ENCODE measurements at places on chromosomes 6 and 20.

GRCh38 chr6:157539421-157539822 lies 158.4 kb downstream of the ZDHHC14 start:
- no peak for DNase-seq

- no peak for DNase-seq
Measured at GRCh38 chr6:10219510-10219909, 195.4 kb downstream of the TFAP2A start.

DNA sequence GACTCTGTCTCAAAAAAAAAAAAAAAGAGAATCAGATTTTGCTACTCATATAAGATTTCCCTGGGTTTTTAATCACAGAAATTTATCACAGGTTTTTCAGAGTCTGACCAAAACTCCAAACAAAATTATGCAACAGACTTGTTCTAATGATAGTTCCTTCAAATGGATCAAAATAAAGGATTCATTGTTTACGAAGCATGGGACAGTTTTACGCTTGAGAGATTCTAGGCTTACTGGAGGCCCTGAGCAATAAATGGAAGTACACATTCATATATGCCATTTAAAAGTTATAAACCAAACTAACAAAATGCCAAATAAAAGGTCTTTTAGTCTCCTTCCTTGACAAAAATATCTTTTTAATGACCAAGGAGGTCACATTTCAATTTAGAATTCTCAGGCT lies 245.1 kb upstream of the KCNQ5 start:
- DNase-seq: no peak

DNA sequence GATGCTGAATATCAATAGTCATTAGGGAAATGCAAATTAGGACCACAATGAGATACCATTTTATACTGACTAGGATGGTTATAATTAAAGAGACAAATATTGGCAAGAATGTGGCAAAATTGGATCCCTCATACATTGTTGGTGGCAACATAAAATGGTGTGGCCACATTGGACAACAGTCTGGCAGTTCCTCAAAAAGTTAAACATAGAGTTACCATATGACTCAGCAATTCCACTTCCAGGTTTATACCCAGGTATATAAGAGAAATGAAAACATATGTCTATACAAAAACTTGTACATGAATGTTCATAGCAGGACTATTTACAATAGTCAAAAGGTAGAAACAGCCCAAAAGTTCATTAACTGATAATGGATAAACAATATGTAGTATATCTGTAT lies 2.0 kb upstream of the CRIP3 start:
- no peak for DNase-seq

- no peak for DNase-seq
Measured at GRCh38 chr20:56487216-56487615, 18.8 kb downstream of the RTF2 start.

GRCh38 chr6:133947302-133947900 lies 5.6 kb upstream of the TBPL1 start:
- peak; percentile 28 for DNase-seq

DNA sequence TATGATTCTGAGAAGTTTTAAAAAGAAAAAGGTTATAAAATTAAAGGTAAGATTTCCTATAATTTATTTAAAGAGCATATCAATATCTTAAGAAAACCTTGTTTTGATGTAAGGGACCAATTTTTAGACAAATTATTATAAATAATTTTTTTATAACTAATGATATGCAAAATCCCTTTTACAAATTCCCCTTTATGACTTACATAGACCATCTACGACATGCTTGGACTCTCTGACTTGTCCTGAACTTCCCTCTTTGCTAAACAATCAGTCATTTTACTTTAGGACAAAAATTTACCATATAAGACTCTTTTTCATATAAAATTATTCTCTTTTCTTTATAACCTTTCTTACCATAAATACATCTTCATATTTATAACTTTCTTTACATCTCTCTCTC lies 15.3 kb upstream of the ANGPT4 start:
- peak; percentile 28 for DNase-seq

DNA sequence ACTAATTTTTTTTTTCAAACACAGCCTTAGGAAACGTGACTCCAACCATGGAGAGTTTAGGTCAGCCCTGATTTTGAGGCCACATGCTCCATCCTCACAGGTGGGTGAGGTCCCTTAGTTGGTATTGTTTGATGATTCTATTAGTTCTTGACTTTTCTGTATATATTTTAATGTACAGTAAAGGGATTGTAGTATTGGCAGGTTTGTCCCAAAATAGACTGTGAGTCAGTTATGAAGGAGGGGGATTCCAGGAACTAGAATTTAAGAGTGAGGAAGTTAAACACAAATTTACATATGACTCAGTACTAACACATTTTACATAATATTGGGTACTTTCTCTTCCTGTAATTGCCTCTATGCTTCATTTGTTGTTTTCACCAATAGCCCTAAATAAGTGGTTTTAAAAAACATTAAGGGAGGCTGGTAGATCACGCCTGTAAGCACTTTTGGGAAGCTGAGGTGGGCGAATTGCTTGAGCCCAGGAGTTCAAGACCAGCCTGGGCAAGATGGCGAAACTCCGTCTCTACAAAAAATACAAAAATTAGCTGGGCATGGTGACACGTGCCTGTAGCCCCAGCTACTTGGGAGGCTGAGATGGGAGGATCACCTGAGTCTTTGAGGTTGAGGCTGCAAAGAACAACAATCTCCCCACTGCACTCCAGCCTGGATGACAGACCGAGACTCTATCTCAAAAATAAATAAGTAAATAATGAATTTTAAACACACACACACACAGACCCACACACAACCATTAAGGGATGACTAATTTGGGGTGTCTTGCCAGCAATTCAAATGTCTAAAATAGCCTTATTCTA lies 81.8 kb downstream of the SGK1 start:
- no peak for DNase-seq

DNA sequence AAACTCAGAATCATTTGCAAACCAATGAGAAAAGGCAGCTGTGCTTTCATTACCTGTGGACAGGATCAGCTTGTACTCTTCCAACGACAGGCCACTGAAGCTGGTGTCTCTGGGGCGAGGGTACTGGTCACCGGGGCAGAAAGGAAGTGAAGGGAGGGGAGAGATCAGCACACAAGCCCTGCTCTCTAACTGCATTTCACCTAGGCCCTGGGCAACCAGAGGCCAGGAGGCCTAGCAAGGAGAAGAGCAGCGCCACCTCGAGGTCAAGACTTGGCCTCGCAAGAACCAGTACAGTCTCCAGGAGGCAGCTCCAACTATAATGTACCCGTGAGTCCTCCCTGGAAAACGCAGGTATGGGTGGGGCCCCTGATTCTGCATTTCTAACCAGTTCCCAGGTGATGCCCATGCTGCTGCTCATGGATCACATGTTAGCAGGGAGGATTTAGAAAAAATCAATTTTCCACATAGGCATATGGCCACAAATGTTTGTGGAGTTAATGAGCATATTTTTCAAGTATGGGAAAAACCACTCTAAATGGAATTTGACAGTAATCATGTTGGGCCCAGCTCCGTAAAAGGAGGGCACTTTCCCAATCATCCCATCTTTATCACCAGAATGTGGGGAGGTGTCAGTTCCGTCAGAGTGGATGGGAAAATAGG lies 11.0 kb downstream of the UQCC2 start:
- DNase-seq: peak; percentile 89

DNA sequence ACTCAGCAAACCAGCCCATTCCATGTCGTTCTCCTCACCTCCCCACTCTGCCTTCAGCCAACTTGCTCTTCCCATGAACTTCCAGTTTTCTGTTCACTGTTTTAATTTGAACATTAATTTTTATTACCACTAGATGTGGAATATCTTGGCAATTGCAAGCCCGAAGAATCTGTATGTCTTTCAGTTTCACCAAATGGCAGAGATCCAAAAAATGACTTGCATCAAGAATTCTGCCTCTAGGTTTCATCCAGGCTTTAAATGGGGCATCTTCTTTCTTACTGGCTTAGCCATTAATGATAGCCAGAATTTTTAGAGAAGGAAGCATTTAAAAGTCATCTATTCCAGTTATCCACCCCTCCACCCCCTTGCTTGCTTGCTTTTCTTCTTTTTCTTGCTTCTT lies 39.0 kb downstream of the CAP2 start:
- no peak for DNase-seq

DNA sequence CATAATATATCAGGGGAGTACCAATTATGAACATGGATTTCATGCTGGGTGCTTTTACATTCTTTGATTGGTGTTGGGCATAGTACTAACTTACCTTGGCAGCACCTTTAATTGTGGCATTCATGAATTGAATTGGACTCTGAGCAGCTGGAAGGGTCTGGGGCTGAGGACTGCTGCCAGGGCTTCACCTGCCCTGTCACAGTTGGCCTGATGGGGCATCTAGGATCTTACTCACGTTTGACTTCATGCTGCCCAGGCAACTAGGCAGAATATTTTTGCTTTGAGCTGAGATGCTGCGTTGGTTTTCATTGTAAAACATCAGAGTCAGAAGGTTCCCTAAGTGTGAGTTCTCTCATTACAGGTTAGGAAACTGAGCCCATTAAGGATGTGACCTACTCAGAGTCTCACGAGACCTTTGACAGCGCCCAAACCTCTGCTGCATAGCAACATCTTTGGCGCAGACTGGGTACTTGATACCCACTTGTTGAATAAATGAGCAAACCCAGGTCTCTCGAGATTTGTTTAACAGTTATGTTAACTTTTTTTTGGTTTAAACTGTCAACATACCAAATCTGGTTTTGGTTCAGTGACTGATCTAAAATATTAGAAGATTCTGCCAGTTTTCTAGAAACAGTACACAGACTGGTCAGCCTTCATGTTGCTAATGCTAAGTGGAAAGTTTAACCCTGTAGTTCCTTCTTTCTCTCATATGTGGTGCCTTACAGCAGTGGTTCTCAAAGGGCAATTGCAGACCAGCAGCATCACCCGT lies 104.9 kb downstream of the TCP11 start:
- no peak for DNase-seq

All from NCI-H82 (cell line).